ENCODE measurements at places on chromosomes 13 and 19.

DNA sequence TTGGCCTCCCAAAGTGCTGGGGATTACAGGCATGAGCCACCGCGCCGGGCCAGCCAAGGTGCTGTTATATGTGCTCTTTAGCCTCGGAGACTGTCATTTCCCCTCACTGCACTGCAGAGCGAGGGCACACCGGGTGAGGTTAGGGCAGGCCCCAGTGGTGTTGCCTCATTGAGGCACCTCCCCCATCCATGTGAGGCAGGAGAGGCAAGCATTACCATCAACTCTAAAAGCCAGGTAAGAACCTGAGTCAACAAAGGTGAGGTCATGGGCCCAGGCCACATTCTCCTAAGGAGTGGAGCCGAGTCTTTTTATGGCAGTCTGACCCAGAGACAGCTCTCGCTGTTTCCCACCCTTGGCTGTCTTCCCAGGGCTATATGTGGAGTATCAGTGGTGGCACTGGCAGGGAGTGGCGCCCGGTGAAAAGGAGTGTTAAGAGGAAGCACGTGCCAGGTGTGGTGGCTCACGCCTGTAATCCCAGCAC is 10.9 kb downstream of the B3GNT8 start:
- no peak for DNase-seq

DNA sequence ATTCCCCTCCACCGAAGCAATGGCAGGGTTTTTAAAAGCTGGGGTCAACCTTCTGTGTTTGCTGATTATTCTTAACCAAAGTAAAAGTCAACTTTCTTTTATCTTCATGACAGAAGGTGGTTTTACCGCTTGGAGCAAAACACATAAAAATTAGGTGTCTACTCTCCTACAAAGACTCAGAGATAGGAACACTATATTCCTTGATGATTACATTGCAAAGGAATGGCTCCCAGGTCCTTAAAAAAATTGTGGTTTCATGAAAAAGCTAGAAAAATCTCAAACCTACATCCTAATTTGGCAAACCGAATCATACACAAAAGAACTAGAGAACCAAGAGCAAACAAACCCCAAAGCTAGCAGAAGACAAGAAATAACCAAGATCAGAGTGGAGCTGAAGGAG is 760.4 kb upstream of the PCDH20 start:
- DNase-seq = no peak

GRCh38 chr13:33865945-33866344 is 48.0 kb downstream of the RFC3 start:
- no peak for DNase-seq

DNA sequence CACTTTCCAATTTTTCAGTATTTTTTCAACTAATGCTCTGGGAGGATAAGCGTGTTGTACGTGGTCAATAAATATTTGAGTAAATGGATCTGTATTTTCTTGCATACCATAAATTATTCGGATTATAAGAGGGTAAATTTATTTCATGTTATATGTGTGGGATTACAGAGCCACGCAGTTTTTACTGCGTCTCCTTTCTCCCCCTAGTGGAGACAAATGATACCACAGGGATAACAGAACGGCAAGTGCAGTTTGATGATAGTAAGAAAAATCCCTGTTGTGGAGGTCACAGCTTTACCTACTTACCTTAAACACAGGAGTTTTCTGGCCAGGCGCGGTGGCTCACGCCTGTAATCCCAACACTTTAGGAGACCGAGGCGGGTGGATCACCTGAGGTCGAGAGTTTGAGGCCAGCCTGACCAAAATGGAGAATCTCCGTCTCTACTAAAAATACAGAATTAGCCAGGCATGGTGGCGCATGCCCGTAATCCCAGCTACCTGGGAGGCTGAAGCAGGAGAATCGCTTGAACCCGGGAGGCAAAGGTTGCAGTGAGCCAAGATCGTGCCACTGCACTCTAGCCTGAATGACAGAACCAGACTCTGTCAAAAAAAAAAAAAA is 16.8 kb downstream of the MBD3L2B start:
- DNase-seq = no peak

DNA sequence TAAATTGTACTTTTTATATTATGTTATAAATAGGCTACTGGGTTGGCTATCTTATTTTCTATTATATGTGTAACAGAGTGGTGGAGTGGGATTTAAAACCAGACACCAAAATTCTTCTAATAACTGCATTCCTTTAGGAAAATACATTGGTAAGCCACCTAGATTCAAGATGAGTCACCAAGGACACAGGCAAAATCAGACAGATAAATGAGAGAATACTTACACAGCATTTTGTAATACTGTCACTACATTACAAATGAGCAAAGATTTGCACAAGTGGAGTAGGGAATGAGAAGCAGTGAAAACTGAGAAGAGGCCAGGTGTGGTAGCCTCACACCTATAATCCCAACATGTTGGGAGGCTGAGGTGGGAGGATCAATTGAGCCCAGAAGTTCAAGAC is 6.2 kb upstream of the SPART start:
- no peak for DNase-seq

GRCh38 chr13:41222259-41222852 is 28.0 kb upstream of the KBTBD7 start:
- no peak for DNase-seq

DNA sequence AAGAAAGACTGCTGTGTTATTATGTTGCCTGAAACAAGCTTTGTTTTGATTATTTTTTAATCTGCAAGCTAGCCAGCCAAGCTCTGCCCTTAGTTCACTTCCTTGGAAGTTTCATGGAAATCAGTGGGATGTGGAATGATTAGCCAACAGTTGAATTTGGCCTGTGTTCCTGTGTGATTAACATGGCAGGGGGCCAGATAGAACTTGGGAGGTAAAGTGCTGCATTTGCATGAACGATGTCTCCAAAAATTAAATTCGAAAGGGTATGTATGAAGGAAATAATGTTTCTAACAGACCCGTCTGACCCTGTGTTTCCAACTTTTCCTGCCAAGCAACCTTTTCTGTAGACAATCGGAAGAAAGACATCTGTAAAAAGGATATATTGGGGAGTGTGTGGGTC is 32.2 kb downstream of the UFM1 start:
- DNase-seq = no peak

DNA sequence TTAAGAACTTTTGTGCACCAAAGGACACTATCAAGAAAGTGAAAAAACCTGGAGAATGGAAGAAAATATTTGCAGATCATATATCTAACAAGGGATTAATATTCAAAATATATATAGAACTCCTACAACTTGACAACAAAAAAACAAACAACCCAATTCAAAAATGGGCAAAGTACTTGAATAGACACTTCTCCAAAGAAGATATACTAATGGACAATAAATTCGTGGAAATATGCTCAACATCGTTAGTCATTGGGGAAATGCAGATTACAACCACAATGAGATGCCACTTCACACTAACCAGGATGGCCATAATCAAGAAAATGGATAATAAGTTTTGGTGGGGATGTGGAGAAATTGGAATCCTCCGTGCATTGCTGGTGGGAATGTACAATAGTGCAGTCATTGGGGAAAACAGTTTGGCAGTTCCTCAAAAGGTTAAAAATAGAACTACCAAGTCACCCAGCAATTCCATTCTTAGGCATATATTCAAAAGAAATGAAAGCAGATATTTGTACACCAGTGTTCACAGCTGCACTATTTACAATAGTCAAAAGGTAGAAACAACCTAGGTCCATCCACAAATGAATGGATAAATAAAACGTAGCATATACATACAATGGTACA is 2.2 kb upstream of the LSR start:
- no peak for DNase-seq

DNA sequence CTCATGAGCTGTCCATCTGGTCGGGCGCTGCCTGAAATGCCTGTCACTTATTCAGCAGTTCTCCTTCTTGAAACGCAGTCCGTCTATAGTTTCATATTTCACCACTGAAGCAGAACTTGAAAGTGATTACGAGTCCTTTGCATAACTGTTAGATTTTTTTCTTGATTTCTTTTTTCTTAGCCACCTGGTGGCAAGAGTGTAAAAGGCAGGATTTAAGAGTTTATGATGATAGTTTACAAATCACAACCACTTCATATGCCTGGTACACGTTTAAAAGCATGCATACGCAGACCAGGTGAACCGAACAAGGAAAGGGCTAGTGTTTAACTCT is 45.8 kb downstream of the GGACT start:
- no peak for DNase-seq

DNA sequence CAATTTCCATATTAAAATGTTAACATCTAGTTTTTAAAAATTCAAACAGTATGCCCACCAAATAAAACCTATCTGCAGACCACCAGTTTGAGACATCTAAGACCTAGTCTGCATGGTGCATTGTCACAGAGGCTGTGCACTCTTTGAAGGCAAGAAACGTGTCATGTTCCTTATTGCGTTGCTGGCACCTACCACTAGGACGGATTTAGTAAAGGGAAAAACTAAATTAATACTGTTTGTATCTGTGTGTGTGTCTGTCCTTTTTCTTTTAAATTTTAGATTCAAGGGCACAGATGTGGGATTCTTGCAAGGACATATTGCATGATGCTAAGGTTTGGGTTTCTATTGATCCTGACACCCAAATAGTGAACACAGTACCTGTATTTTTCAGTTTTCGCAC is 481.4 kb downstream of the UQCRFS1 start:
- DNase-seq = no peak

DNA sequence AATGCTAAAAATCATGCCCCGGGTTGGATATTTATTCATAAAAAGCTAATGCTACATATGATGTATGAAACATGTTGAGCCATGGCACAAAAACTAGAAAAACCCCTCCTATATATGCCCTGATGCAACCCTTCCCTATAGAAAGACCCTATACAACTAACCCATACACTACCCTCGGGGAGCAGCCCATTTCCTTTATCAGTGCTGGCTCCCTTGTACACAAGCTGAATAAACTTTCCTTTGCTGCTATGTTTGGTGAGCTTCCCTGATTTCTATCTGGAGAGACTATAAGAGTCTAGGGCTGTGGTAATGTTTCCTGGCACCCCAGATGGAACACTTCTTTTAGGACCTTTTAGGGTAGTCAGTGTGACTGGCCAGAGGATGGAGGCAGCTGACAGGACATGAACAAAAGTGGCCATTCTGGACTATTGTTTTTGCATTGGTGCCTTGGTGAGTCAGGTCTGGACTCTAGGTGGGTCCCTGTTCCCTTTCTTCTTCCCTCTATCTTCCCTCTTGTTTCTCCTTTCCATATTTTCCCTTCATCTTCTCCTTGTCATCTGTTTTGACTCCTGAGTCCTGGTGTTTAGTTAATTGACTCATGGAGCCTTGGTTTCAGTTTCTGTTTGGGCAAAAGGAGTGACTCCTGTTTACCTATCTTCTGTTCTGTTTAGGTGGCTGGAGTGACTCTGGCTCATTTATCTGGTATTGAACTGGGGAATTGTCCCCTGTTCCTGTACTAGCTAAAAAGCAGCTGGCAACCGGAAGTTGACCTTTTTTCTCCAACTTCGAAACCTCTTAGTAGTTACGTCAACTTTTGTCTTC is 1321.8 kb upstream of the PCDH9 start:
- no peak for DNase-seq

DNA sequence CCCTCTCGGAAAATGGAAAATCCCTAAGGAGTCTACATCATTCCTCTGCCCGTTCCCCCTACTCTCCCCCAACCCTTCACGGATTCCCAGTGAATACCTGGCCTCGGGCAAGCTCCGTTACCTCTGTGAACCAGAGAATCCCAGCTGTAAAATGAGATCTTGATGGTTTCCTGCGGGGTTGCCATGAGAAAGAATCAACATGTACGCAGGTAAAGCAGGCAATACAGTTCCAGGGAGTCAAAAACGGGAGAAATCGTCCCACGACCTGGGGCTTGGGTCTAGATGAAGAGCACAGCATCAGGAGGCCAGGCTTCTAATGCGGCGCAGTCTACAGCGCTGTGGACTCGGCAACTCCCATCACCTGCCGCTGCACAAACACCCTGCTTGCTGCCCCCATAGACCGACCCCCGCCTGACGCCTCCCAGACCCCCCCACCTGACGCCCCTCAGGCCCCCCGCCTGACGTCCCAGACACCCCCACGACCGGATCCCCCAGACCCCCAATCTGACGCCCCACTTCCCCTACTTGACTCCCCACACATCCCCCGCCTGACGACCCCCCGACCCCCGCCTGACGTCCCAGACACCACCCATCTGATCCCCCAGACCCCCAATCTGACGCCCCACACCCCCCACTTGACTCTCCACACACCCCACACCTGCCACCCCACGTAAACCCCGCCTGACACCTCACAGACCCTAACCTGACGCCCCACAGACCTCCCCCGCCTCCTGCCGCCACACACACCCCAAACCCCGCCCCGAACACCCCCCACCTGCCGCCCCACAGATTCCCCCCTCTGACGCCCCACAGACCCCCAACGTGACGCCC is 680 bp downstream of the LIG4 start:
- DNase-seq = no peak

DNA sequence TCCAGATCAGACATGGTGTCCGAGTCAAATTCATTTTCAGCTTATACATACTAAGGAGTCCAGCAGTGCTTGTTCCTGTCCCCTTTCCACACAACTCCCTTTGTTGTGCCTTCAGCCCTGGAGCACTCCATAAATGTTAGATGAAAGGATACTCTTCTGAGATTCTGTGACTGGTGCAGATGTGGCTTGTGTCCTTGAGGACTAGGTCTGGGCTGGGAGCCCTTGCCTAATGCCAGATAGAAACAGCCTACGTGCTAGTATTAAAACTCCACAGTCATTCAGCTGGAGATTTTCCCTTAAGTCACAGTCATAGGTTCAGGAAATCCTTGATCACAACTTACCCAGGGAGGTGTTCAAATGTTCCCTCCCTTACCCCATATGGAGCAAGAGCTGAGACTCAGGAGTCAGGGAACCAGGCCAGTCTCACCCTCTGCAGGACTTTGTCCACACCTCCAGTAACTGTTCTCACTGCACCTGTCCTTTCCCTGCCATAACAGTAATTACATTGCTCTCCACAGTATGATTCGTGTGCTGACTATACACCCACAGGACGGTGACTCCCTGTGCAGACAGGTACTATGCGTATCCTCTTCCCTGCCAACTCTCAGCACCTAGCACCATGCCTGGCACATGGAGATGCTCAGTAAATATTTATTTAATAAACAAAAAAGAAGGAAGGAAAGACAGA is 15.5 kb upstream of the SERPINE3 start:
- DNase-seq = no peak

DNA sequence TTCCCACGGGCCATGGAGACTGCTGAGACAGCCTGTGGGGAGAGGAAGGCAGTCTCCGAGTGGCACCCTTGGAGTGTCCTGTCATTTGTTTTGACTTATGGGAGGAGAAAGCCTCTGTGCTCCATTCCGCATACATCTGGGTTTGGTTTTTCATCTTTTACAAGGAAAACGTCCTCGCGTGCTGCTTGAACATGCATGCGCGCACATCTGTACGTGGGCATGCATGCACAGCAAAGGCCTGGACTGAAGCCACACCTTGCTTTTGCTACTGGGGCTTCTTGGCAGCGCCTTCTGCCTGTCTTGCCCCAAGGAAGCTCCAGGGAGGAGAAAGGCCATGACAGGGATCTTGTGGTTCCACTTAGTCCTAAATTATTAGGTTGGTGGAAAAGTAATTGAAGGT is 44.0 kb downstream of the SUGP2 start:
- no peak for DNase-seq

GRCh38 chr13:53743906-53744305 is 715.3 kb downstream of the OLFM4 start:
- DNase-seq = no peak

- DNase-seq = no peak
Measured at GRCh38 chr19:10839114-10840050, 3.4 kb upstream of the TMED1 start.
